ENCODE measurements at places on chromosomes 16 and 17. TPM values are rescaled to one million over a fixed set of nuclear protein-coding genes. Genes with fewer than 3 reads are reported as not detected.

DNA sequence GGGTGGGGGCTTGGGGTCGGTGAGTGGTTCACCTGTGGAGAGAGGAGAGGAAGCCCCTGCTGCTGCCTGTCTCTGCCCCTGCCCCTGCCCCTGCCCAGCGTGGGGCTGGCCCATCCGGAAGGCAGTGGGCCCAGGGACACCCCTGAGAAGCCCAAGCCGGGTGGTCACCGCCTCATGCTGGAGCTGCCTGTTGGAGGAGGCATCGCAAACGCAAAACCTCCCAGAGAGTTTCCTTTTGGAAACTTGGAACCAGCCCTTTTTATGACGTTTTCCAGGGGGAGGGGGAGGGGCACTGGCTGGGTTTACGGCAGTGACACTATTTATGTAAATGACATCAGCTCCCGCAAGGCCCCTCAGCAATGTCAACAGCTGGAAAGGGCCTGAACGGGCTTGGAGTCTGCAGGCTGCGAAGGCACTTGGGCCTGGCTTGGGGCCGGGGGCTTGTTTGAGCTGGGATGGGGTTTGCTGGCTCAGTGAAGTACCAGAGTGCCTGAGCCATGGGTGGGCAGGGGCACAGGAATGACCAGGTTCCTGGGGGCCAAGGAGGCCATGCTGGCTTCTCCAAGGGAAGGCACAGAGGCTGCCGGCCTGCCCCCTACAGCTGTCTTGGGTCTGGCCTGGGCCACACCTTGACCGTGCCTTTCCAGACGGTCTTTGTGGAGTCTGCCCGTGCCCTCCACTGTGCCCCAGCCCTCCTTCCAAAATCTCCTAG is 219.5 kb downstream of the NTN1 start:
- DNase-seq: peak; percentile 81

GRCh38 chr17:81471818-81472456 is 40.7 kb downstream of the ACTG1 start:
- no peak for DNase-seq

DNA sequence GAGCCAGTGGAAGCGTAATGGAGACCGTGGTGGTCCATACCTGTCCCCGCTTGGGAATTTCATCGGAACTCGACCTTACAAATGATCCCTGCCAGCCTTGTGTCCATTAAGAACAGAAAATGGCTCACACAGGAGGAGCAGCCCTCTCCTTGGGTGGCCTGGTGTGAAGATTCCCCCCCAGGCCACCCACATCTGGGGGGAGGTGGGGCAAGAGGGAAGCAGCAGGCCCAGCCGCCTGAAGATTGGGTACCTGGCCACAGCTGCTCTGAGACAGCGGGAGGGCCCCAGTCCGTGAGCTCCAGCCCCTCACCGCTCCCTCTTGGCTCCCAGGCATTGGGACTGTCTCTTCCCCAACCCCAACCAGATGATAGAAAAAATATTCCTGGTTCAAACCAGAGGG is 277.8 kb upstream of the FOXF1 start:
- DNase-seq: no peak

STAC2 gene
- total RNA-seq: 1.4 TPM

CARHSP1 gene
- total RNA-seq: 26.0 TPM

Data from Right ventricle myocardium superior (tissue), 1 donor.